ENCODE measurements at places on chromosomes 6 and 20.
A peak's percentile ranks its signal among the peaks of the same experiment; 100 is the strongest.

DNA sequence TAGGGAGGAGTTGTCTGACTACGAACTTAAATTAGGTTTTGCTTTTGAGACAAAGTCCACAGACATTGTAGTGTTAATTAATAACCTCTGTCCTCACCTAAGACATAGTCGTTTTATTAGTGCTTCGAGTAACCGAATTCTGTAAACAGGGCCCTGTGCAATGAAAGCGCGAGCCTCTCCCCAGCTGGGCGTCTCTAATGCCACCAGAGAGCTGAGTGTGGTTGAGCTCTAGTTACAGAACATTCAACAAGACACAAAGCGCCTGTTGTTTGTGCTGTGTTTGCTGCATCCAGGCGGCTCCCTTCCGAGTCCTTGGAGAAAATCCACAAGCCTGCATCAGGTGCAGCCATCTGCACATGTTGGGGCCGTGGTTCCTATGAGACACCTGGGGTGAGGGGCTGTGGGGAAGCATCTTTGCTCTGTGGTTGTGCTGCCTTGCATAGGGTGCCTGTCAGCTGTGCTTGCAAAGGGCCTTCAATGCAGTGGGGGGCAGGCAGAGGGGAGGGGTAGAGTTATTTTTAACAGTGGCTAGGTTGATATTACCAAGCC, 63.9 kb downstream of the CD164 start:
- DNase-seq = no peak

DNA sequence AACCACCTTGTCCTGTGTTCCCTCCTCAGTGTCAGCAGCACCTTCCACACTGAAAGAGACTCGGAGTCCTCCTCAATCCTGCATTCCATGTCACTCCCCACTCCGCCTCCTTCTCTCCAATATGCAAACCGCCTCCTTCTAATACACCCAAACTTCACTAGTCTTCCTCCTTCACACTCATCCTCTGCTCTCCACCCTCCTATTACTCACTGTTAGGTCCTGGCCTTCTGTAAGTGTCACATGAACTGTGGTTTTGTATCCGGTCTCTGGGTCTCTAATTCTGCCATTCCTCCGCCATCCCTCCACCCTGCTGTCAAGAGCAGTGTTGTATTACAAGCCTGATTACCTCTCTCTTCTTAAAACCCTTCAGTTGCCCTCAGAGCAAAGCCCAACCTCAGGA, 200.5 kb upstream of the CDYL start:
- no peak for DNase-seq

GRCh38 chr6:41306187-41306854, 19.8 kb upstream of the TREM1 start:
- peak; percentile 69 for DNase-seq

GRCh38 chr6:40285535-40285934, 301.6 kb downstream of the LRFN2 start:
- no peak for DNase-seq

- DNase-seq = no peak
Observed at GRCh38 chr6:101662111-101662897, 268.8 kb downstream of the GRIK2 start.

DNA sequence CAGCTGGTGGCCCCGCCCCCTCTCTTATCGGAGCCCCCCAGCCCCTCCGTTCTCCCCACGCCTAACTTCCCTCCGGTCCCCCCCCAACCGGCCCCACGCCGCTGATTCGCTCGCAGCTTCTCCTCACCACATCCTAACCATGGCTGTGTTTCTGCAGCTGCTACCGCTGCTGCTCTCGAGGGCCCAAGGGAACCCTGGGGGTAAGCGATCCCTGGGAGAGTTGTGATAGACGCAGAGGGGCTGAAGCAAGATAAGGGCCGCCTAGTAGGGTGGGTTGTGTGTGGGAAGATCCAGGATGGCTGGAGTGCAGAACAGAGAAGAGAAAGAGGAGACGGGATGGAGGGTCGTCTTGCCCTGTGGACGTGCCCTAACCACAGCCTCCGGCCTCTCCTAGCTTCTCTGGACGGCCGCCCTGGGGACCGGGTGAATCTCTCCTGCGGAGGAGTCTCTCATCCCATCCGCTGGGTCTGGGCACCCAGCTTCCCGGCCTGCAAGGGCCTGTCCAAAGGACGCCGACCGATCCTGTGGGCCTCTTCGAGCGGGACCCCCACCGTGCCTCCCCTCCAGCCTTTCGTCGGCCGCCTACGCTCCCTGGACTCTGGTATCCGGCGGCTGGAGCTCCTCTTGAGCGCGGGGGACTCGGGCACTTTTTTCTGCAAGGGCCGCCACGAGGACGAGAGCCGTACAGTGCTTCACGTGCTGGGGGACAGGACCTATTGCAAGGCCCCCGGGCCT, at the start of gene MPIG6B:
TSS of gene MPIG6B (plus strand) at position 129 of the 735 bp plus-strand sequence. CDS start at position 140, 11 bp downstream.
- DNase-seq = no peak

DNA sequence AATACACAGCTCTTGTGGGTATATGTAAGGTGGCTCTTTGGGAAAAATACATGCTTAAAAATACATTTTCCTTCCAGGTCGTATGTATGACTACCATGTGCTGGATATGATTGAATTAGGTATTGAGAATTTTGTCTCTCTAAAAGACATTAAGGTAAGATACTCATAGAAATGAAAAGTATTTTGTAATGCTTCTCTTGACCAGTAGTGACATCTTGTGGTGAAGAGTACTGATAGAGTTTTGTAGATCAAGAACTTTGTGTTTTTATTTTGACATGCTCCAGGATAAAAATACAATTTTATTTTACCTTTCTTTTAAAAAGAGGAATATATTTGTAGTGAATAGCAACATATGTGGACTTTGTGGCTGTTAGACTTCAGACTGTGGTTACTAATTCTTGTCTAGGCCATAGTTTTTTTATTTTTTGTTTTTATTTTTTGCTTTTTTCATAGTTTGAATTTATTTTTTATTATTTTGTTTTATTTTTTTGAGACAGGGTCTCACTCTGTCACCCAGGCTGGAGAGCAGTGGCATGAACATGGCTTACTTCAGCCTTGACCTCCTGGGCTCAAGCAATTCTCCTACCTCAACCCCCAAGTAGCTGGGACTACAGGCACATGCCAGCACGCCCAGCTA, 17.9 kb downstream of the RPF2 start:
- no peak for DNase-seq

GRCh38 chr6:132132924-132133639, 181.9 kb upstream of the CCN2 start:
- no peak for DNase-seq

DNA sequence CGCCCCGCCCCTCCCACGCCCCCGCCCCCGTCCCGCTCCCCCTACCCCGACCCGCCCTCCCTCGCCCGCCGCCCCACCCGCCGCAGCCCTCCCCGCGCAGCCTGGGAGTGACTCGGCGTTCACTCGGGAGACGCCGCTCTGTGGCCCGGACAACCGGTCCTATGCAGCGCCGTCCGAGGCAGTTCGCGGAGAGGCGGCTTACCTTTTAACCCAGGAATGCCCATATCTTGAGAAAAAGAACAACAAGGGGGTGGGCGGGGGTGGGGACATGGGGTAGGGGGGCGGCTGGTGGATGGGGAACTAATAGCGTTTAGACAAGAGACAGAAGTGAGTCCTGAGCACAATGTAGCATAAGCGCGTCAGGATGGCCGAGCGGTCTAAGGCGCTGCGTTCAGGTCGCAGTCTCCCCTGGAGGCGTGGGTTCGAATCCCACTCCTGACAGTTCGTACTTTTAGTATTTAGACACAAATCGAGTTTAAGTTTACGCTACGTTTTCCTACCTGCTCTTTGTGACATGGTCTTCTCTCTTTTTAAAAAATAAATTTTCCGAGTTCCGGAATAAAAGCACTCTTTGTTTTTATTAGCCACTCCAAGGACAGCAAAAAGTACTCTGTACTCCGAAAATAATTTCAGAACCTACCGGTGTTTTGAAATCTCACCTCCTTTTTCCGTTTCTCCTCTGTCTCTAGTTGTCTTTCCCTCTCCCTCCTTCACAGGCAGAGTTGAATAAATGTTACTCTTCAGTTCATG, 17.1 kb upstream of the HMGN4 start:
- DNase-seq = peak; percentile 82

DNA sequence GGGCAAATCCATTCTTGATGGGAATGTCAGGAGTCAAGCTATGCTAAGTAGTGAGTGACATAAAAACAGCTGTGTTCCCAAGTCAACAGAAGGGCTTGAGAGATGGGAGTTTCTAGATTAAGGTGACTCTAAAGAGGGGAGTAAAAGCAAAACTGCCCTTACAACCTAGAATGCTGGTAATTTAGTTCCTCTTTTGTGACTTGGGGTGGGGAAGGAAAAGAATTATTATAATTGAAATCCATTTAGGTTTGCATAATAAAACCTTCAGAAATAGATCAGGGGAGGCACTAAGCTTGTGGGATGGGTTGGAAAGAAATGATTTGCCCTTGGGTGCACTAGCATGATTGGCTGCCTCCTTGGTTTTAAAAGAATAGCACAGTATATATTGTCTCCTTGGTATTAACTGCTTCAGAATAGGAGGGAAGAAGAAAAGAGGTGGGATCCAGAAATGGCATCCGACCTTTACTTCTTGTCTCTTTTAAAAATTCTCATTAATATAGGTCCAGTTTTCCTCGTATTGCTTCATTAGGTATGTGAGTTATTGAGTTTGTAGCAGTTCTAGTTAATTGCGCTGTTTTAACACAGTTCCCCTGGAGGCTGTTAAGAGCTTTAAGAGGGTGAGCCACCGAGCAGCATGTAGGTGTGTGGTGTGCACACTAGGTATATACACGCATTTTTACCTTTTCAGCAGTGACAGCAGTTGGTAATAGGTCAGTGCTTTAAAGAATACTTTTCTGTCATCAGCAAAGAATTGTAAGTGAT, 95.3 kb upstream of the VSTM2L start:
- DNase-seq = no peak

DNA sequence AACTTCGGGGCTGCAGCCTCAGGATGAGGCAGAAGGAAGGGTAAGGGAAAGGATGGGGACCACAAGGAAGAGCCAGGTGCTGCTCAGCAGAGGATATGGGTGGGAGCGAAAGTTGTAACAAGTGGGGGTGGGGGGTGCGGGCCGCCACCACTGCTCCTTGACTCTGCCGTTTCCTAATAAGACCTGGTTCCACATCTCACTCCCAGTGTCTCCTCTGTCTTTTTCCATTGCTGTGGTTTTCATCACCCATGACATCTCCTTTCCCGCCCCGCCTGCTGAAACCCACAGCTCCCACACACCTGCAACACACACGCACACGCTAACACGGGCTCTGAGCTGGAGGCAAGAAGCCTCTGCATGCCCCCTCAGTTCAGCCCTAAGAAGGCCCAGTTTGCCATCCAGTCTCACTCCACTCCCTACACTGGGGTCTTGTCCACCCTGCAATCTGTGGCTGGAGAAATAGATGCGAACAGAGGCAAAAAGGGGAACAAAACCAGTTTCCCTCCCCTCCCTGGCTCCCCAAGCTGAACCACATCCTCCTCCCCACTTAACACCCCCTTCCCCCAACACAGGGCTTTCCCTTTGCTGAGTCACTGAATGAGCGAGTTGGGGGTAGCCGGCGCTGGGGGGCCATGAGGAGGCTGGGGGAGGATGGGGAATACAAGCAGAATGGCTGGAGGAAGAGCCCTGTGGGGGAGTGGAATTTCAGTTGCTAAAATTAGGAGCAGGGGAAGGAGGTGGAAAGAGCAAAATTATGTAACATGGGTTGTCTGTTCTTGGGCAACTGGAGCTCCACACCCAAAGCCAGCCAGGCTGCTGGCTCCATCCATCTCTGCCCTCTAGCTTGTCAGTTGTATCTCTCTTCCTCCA, 11.5 kb downstream of the NFKBIL1 start:
- DNase-seq = peak; percentile 59

- peak; percentile 48 for DNase-seq
Observed at GRCh38 chr20:21102603-21103311, 3.4 kb downstream of the LINC00237 start.

DNA sequence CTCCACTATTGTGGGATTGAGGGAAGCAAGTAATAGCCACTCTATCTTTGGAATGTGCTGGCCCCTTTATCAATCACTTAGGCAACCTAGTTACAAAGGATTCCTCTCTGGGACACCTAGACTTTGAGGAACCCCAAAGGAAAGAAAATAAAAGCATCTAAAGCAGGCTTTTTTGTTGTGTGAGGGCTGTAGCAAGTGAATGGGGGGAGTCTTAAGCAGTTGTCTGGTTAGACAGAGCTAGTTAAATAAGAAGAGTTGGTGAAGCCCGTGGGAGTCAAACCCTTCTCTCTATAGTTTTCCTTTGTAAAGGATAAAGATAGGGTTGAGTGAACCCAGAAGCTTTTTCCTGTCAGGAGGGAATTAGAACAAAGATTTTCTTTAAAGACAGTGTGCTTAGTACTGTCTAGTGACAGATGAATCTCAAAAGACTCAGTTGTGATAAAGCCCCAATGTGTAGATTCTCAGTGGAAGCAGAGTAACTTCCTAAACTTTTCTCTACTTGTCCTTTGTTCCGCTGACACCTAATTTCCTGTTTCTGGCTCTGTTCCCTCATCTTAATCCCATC, 63.3 kb downstream of the HDGFL1 start:
- no peak for DNase-seq

DNA sequence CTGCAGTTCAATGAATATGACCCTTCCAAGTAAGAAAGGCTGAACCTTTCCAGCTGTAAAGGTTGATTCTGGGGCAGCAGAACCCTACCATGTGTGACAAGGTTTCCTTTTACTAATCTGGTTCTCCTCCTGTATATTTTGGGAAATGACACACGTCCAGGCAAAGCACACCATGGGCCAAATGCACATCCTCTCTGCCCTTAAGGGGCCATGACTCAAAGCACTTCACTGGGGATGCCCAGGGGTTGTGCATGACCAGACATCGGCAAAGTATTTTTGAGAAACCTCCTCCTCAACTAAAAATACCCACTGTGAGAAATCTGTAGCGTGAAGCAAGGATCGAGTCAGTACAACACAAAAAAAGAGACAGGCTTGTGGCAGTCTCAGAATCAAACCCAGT, 174.7 kb downstream of the BACH2 start:
- DNase-seq = no peak

All from activated CD4-positive, alpha-beta T cell treated with anti-CD3 and anti-CD28 coated beads, Interleukin-2, amount 10 ng/mL, durations not matched to agents 7 days and 5 days (primary cell).